Activated CD4-positive, alpha-beta T cell treated with anti-CD3 and anti-CD28 coated beads for 4 hours (primary cell): ENCODE measurements at places on chromosomes 3 and 15.

GRCh38 chr15:81560405-81560804 lies 186.4 kb upstream of the TMC3 start:
- no peak for DNase-seq

- no peak for DNase-seq
These were observed 110.0 kb upstream of the NSMCE3 start for GRCh38 chr15:29379647-29380046.

DNA sequence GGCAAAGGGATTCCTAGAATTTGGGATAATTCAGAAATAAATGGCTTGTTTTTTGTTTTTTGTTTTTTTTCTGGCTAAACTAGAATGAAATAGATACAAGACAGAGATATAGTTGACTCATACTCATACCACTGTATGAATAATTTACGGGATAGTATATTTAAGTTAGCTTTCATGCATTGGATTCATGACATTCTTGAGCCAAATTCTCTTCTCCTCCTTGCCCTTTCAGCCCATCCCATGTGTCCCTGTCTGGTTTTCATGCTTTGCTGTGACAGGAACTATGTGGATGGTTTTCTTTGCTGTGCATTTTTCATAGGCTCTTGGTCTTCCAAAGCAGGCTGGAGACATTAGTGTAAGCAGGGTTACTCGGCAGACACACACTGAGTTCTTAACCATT lies 66.6 kb upstream of the UMPS start:
- no peak for DNase-seq

- no peak for DNase-seq
These were observed 428.9 kb downstream of the MECOM start for GRCh38 chr3:169234618-169235017.

DNA sequence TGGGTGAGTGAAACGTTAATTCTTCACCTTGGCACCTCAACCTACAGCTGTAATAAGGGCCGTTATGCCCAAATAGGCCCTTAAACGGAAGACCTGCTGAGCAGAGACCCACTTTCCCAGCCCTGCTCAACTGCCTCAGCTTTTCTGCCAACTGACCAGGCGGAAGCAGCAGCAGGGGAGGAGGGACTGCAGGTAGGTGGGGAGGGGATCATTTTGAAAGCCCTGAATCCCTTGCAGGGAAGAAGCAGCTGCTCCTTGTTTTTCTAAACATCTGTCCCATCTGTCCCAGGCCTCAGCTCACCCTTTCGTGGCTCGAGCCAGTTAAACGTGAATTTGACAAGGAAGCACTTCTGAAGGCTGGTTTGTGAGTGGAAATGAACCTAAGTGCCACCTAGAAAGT lies 978 bp upstream of the CMC1 start:
- no peak for DNase-seq

DNA sequence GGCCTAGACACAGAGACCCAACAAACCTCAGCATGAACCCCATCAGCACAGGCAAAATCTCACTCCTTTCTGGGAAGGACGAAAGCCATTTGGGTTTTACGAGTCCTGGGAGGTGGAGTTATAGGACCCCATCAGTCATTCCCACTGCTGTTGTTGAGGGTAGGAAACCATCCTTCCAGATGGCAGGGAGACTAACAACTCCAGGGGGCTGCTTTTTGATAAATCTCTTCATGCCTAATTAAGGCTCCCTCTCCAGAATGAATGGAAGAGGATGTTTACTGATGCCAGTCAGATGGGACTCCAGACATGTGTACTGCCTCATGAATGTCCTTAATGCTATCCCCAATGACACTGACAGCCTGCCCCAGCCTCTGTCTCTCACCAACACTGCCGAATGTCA lies 75.3 kb downstream of the ST8SIA2 start:
- no peak for DNase-seq

DNA sequence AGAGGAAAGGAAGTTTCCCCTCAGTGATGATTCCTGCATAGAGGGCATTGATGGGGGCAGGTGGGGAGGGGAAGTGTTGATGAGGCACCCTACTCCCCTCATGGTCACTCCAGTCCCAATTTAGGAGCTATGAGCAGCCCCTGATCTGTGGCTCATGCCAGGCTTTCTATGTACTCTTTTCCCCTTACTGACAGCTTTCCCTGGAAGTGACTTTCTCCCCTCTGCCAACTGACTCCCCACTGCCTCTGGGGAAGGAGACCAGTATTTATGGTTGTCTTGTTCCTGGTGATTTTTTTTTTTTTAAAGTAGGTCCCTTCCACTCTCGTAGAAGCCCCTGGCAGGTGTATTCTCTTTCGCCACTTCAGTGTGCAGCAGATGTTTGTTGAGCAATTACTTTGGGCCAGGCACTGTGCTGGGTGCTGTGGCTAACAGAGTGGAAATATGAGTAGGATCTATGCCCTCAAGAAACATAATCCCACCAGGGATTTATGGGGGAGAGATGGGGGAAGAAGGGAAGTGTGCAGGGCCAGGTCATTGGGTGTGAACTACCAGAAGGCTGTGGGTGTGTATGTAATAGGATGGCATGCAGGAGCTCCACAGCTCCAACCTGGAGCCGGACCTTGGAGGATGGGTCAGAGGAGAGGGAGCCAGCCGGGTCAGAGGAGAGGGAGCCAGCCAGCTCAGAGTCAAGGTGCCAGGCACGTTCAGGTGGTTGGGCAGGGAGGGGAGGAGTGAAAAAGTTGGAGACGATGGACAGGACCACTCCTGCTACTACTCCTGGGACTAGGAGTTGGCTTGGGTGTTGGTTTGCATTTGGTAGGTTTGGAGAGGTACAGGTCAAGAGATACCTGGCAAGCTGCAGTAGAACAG lies 3.5 kb downstream of the SMAD6 start:
- no peak for DNase-seq

- DNase-seq, result no peak
These were observed 42.5 kb upstream of the MME start for GRCh38 chr3:155037508-155038202.

GRCh38 chr3:42527368-42527917 lies 25.0 kb downstream of the VIPR1 start:
- no peak for DNase-seq

GRCh38 chr3:169218314-169218983 lies 445.1 kb downstream of the MECOM start:
- no peak for DNase-seq

DNA sequence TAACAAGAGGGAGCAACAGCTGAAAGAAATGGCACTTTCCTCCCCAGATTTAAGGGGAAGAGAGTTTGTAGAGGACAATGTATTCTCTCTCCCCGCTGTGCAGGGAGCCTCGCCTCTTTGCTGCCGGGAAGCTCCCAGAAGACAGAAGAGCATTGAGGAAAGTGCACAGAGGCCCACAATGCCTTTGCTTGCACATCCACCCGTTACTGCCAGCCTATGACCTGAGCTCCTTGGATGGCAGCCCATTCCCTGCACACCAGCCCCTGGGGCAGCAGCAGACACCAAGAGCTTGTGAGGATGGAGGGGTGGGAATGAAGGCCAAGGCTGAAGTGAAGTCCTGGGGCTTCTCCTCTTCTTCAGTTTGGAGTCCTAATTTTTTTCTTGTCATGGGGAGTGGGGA lies 67.0 kb downstream of the CLDN11 start:
- no peak for DNase-seq

DNA sequence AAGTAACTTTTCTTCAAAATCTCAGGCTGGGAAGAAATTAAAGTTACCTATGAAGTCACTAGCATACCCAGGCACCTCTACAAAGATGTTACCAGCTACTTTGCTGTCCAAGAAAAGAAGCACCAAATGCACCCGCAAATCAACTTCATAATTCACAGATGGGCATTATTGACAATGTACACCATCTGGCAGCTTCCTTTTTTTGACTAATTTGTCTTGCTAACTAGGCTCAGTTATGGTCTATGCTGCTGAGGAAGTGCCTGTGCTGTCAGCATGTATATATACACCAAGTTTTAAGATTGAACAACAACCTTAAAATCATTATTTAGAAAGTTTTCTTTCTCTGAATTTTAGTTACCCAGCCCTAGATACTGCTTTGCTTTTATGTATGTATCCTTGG lies 93.8 kb downstream of the NSUN3 start:
- DNase-seq, result no peak

DNA sequence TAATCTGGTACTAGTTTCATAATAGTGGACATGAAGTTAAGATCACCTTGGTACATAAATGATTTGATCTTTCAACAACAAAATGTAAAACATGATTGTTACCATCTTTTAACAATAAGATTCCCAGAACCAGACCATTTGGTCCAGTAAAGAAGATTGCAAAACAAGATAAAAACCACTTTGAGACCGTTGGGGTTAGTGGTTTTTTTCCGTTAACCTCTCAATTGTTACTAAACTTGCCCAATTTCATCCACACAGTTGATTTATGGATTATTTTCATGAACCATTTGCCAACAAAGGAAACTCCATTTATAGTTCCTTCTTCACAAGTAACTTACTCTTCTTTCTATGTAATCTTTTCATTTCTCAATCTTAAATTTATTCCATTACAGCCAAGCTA lies 53.8 kb downstream of the ATP8B4 start:
- no peak for DNase-seq

GRCh38 chr3:27637346-27637995 lies 84.7 kb downstream of the EOMES start:
- no peak for DNase-seq

GRCh38 chr3:18440066-18440722 lies 15.1 kb upstream of the SATB1 start:
- DNase-seq, result no peak

GRCh38 chr15:33029109-33029652 lies 165.3 kb downstream of the FMN1 start:
- no peak for DNase-seq

GRCh38 chr3:42507761-42508335 lies 5.4 kb downstream of the VIPR1 start:
- DNase-seq, result no peak

DNA sequence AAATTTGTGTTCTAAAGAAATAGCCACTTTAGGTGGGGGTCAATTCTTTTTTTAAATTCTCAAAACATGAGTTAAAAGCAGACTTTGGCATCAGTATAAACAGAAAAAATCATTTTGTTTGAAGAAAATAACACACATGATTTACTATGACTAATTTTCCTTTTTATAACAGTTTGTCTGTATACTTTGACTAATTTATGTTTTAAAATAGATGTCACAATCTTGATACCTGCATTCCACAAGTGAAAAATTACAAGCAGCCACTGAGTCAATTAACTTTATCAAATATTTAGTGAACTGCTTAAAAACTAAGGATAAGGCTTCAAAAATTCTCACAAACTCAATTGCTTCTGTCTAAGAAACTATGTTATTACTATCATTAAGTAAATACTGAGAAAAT lies 235.0 kb downstream of the TBC1D5 start:
- DNase-seq, result no peak

DNA sequence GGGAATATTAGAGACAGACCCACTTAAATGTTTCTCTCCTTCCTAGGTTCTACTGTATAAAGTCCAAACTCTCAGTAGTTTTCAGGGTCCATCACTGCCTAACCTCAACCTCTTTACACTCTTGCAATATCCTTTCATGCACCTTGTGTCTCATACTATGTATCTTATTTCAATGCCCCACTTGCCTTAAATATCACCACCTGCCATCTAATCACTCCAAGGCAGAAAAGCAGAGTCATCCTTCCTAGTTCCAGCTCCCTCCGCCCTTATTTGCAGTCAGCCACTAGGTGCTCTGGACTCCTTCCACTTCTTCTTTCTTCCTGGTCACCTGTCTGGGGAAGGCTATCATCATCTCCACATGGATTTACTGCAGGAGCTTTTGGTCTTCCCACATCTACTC lies 322.0 kb downstream of the MFSD1 start:
- no peak for DNase-seq

DNA sequence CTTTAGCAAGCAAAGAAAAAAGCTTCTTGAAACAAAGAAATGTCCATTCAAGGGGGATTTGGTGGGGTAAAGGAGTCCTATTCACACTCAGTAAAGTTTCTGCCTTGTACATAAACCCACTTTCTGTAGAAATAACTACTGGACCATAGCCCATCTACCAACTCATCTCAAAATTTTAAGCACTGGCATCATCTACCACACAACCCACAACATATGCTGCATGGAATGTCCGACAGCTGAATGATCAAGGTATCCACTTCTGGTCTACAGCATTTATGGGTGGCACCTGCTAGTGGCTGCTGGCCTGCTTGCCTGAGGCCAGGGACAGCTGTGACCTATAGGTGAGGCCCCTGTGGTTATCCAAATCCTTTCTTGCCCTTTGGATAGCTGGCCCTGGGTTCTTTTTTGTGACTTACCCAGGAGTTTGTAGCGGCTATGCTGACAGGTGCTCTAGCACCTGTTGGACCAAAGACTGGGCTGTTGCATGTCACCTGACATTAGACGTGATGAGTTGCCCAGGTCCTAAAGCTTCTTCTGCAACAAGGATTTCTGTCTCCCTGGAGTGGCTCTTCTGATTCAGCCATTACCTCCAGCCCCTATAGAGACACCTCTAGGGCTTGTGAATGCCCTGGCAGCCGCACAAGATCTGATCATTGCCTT lies 19.2 kb upstream of the MEF2A start:
- DNase-seq, result no peak

GRCh38 chr15:57216288-57216687 lies 160.0 kb upstream of the CGNL1 start:
- no peak for DNase-seq

DNA sequence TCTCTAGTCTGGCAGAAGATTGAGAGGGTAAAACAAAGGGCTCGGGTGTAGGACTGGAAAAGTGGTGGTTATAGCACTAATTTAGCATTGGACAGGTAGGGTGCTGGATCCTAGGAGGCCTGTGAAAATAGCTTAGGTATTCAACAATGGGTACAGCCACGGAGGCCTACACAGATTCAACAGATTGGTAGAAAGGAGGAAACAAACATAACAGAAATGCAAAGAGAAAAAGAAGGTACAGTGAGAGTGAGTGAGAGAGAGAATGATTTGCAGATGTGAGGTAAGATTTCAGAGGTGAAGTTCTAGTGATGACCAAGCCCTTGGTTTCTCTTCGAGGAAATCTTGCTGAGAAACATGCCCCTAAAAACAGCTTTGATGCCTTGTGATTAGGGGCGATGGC lies 37.9 kb downstream of the ADIPOQ start:
- no peak for DNase-seq

- no peak for DNase-seq
These were observed 30.4 kb downstream of the SLC41A3 start for GRCh38 chr3:126053513-126053912.

GRCh38 chr3:167001374-167001773 lies 378.7 kb downstream of the ZBBX start:
- no peak for DNase-seq

DNA sequence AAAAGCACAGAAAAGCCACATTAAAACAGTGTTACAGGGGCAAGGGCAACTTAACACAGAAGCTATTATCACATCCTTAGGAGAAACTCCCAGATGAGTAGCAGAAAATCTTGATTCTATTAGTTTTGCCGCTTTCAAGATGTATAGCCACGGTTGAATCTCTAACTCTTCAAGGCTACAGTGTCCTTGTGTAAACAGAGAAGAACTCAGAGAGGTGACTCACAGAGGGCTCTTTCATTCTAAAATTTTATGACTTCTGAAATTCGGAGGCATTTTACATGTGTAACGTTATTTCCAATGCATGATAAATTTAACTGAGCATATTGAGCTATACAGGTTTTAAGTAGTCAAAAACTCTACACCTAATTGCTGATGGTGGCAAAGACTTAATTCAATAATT lies 846.6 kb downstream of the GBE1 start:
- DNase-seq, result no peak

GRCh38 chr3:128294999-128295468 lies 141.8 kb downstream of the EEFSEC start:
- DNase-seq, result no peak
